ENCODE measurements at places on chromosomes 11 and 22.

- peak; percentile 50 for DNase-seq
These were observed 5.3 kb upstream of the CDC42BPG start for GRCh38 chr11:64849598-64850356.

DNA sequence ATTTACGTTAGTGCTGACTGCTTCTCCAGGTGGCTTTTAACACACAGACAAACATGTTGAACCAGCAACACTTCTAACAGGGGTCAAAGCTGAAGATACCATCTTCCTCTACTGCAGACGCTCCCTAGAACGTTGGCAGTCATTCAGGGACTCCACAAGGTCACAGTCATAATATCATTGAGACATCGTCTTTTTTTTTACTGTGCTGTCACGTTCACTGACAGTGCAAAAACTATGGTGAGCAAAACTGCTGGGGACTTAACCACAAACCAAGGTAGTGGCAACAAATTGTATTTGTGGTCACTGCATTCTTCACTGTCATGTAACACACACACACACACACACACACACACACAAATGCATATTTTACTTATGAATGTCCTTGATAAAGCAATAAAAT, 244.9 kb downstream of the CASP12 start:
- peak; percentile 20 for DNase-seq

DNA sequence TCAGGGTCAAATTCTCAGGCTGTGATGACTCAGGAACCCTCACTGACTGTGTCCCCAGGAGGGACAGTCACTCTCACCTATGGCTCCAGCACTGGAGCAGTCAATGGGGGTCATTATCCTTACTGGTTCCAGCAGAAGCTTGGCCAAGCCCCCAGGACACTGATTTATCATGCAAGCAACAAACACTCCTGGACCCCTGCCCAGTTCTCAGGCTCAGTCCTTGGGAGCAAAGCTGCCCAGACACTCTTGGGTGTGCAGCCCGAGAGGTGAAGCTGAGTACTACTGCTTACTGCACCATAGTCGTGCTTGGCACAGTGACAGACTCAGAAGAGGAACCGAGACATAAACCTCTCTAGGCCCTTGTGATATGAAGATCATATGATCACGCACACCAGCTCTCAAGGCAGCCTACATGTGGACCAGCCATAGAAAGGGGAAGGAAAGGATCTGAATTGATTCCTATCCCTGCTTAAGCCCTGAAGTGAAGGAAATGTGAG, 58.2 kb downstream of the ZNF280B start:
- peak; percentile 8 for DNase-seq

DNA sequence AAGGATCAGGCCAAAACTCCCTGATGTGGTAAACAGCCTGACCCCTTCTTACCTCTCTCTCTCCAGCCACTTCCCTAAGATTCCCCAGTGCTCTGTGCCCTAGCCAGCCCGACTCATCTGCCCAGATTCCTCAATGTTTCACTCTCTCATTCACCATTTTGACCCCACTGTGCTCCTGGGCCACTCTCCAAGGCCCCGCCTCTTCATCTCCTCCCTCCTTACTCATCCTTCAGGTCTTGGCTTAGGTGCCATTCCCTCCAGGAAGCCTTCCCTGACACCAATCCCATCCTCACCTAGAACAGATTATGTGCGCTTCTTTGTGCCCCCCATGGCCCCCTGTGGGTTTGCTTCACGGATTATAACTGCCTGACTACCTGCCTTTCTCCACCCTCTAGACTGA, 13.2 kb downstream of the SLC43A3 start:
- no peak for DNase-seq

GRCh38 chr11:134527382-134528243, 115.6 kb upstream of the B3GAT1 start:
- DNase-seq: no peak

GRCh38 chr11:119254239-119254638, 48.1 kb downstream of the CBL start:
- DNase-seq: no peak

- no peak for DNase-seq
These were observed 33.6 kb downstream of the ASRGL1 start for GRCh38 chr11:62370743-62371440.

GRCh38 chr11:17298302-17298701, 21.8 kb downstream of the NUCB2 start:
- DNase-seq: no peak

DNA sequence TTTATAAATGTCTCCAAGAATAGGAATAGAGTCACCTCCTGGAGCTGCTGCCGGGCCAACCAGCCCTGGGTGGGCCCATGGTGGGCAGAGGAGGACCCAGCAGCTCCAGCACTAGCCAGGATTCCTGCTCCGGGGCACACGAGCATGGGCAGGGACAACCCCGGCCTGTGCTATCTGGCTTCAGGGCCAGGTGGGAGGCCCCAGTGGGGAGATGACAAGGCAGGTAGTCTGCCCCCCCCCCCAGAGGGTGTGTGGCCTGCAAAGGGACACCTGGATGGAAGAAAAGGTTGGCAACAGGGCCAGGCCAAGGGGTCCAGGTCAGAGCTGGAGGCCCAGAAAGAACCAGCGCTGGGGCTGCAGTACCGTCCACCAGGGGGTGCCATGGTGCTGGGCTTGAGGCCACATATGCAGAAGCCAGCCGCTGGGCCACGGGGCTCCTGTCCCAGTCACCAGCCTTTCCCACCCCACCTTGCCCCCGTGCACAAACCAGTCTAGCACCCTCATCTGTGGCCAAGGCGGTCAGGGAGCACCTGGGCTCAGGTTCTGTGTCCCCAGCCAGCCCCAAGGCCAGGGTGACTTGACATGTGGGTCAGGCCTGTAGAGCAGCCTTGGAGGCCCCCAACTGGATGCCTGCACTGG, 3.4 kb downstream of the TSPAN32 start:
- DNase-seq: peak; percentile 64

DNA sequence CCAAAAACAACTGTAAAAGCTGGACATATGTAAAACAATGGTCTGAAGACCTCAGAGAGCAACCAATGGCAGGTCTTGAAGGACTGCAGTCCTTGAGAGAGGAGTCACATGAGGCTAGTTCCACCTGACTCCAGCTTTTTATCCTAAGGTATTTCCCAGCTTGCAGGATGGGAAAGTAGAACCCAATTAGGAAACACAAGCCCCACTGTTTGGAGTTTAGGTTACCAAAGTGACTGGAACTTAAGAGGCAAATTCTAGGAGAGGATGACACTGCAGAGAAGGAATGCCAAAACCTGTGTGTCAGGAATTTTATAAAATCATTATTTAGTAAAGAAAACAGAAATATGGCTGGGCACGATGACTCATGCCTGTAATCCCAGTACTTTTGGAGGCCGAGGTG, 18.4 kb downstream of the OR2AT4 start:
- DNase-seq: peak; percentile 22

- peak; percentile 63 for DNase-seq
These were observed 19.0 kb upstream of the E2F8 start for GRCh38 chr11:19259487-19260345.
